ENCODE measurements at places on chromosomes 3 and 15.

- DNase-seq, result no peak
- no peak overlapping the region for H3K27ac ChIP-seq
- no peaks in the 10 kb centered on the region for H3K4me1 ChIP-seq
- H3K27me3 ChIP-seq, result peaks cover 33% of the 10 kb centered on the region
- no peaks in the 10 kb centered on the region for H3K36me3 ChIP-seq
Measured at GRCh38 chr3:66655671-66656070, 154.8 kb upstream of the LRIG1 start.

DNA sequence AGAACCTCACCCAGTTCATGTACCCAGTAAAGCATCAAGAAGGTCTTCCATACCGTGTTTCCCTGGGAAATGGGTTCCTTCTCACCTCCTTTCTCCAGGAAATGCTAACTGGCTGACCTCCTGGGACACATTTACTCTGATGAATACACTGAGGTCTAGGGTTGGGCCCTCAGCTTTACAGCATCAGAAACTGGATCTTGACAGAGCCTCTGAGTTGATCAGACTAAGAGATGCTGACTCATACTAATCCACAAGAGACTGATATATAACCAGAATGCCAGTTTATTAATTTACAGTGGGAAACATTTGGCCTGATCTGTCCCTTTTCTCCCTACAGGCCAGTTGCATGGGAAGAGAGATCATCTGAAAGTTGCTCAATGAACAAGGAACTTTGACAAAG is 55.8 kb downstream of the GTF2E1 start:
- H3K36me3 ChIP-seq, result peaks cover 5% of the 10 kb centered on the region
- no peak for DNase-seq
- H3K27me3 ChIP-seq, result peaks cover 8% of the 10 kb centered on the region
- H3K4me3 ChIP-seq, result no peak overlapping the region

GRCh38 chr15:48550822-48551525 is 94.5 kb downstream of the FBN1 start:
- H3K4me3 ChIP-seq, result no peak overlapping the region
- H3K4me1 ChIP-seq, result no peaks in the 10 kb centered on the region
- no peak overlapping the region for H3K27ac ChIP-seq
- peaks cover 34% of the 10 kb centered on the region for H3K27me3 ChIP-seq
- H3K36me3 ChIP-seq, result no peaks in the 10 kb centered on the region

- peaks cover 38% of the 10 kb centered on the region for H3K27me3 ChIP-seq
- DNase-seq, result no peak
- H3K4me1 ChIP-seq, result no peaks in the 10 kb centered on the region
- H3K27ac ChIP-seq, result no peak overlapping the region
- H3K36me3 ChIP-seq, result no peaks in the 10 kb centered on the region
Measured at GRCh38 chr3:179299999-179300613, 22.7 kb upstream of the ZNF639 start.

- DNase-seq, result no peak
- H3K4me1 ChIP-seq, result peaks cover 17% of the 10 kb centered on the region
- H3K36me3 ChIP-seq, result peaks cover 50% of the 10 kb centered on the region
- H3K27me3 ChIP-seq, result no peaks in the 10 kb centered on the region
- H3K4me3 ChIP-seq, result no peak overlapping the region
- H3K27ac ChIP-seq, result peak overlapping the region; percentile 72
Measured at GRCh38 chr15:90086868-90087268, 15.4 kb downstream of the IDH2 start.

- no peaks in the 10 kb centered on the region for H3K36me3 ChIP-seq
- H3K4me3 ChIP-seq, result no peak overlapping the region
- H3K4me1 ChIP-seq, result no peaks in the 10 kb centered on the region
- DNase-seq, result no peak
Measured at GRCh38 chr3:134087060-134087974, 57.6 kb upstream of the SLCO2A1 start.

DNA sequence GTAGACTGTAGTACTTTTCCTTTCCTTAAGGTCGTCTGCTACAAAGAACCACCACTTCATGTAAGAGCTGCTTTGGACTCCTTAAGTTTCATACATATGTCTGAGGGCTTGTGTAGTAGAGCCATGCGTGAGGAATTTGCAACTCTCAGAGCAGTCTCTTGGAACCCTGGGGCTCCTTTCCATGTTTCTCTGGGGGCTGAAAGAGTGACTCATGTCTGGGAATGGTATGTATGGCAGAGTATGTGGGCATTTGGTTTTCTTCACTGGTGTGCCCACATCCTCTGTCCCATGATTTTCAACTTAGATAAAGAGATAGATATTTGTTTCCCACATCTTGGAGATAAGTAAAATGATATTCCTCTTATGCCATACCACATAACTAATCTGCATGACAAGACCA is 20.6 kb upstream of the RBM5 start:
- no peak for DNase-seq
- no peaks in the 10 kb centered on the region for H3K4me1 ChIP-seq
- H3K27ac ChIP-seq, result no peak overlapping the region
- no peak overlapping the region for H3K4me3 ChIP-seq
- peaks cover 72% of the 10 kb centered on the region for H3K36me3 ChIP-seq

DNA sequence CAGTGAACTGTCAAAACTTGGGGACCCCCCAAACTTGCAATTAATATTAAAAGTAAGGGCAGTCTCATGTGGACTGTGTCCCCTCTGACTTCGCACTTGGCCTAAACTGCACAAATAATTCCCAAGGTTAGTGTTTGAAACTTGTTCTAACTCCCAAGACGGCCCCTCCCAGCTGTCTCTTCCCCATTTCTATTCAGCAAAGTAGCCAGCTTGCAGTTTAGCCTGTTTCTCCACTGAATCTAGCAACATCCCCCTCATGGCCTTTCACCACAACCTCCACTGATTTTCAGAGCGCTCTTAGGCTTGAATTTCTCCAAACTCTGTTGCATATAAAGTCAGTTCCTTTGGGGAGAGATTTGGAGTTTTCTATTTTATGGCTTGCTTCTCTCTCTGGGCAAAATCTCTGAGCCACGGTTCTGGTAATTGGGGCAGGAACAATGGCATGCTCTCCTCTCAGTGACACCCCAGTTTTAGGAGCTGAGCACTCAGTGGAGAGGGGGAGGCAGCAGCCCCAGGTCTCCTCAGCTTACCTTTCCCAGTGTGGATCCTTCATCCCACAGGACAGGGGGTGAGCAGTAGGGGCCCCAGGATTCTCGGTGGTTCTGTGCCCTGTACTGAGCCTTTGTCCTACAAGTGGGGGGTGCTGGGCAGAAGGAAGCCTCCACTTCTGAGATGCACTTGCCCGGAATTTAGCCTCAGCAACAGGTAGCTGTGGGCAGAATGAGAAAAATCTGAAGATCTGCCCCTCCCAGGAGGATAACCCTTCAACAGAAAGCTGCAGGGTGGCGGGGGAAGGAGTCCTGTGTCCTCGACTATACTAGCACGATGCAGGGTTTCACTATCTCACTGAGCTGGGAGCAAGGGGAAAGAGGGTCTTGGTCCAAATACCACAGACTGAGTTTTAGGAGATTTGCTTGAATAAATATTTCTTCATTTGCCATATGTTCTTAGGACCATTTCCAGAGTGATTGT is 39.3 kb upstream of the GATA2 start:
- H3K27me3 ChIP-seq, result peaks cover 68% of the 10 kb centered on the region
- H3K4me1 ChIP-seq, result no peaks in the 10 kb centered on the region
- DNase-seq, result no peak

GRCh38 chr15:27235681-27236080 is 264.7 kb downstream of the GABRG3 start:
- no peaks in the 10 kb centered on the region for H3K27me3 ChIP-seq
- no peaks in the 10 kb centered on the region for H3K4me1 ChIP-seq
- no peak overlapping the region for H3K4me3 ChIP-seq

GRCh38 chr3:190514413-190515153 is 698 bp downstream of the IL1RAP start:
- peak overlapping the region; percentile 75 for H3K27ac ChIP-seq
- H3K27me3 ChIP-seq, result no peaks in the 10 kb centered on the region
- H3K4me1 ChIP-seq, result peaks cover 26% of the 10 kb centered on the region
- H3K4me3 ChIP-seq, result peak overlapping the region; percentile 82
- peaks cover 10% of the 10 kb centered on the region for H3K36me3 ChIP-seq

DNA sequence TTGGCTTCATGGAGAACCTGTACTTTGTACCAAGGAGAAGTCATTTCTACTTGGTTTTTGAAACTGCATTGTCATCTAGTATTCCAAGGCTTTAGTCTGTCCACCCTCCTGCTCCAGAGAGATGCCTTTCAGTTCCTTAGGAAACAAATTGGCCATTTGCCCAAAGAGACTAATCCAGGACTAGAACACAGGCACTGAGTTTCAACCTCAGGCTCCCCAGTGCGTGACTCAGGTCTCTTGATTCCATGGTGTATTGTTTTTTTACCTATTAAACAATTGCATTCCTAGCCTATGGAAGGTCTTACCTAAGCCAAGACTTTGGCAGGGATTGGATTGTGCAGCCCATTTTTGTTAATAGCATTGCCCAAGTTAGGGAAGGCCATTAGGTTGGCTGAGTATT is 214.8 kb upstream of the CTDSPL start:
- no peak overlapping the region for H3K27ac ChIP-seq
- H3K27me3 ChIP-seq, result peaks cover 17% of the 10 kb centered on the region
- no peak for DNase-seq
- H3K4me1 ChIP-seq, result no peaks in the 10 kb centered on the region
- H3K36me3 ChIP-seq, result no peaks in the 10 kb centered on the region

DNA sequence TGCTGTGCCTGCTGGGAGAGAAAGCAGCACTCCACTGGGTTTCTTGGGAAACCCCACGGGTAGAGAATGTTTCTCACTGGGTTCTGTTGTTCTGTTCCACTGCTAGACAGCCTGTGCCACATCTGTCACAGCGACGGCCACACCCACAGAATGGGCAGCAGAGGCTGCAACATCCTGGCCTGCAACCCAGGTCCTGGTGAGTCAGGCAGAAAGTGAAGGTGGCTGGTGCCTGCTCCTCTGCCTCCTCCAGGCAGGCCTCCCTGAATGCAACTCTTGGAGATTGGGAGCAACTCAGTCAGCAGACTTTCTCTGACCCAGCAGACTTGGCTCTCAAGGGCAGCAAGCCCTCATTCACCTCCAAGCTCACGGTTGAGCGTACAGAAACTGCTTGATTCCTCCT is 13.0 kb downstream of the C3orf18 start:
- H3K27me3 ChIP-seq, result no peaks in the 10 kb centered on the region
- peaks cover 3% of the 10 kb centered on the region for H3K36me3 ChIP-seq
- no peak overlapping the region for H3K27ac ChIP-seq
- DNase-seq, result no peak

DNA sequence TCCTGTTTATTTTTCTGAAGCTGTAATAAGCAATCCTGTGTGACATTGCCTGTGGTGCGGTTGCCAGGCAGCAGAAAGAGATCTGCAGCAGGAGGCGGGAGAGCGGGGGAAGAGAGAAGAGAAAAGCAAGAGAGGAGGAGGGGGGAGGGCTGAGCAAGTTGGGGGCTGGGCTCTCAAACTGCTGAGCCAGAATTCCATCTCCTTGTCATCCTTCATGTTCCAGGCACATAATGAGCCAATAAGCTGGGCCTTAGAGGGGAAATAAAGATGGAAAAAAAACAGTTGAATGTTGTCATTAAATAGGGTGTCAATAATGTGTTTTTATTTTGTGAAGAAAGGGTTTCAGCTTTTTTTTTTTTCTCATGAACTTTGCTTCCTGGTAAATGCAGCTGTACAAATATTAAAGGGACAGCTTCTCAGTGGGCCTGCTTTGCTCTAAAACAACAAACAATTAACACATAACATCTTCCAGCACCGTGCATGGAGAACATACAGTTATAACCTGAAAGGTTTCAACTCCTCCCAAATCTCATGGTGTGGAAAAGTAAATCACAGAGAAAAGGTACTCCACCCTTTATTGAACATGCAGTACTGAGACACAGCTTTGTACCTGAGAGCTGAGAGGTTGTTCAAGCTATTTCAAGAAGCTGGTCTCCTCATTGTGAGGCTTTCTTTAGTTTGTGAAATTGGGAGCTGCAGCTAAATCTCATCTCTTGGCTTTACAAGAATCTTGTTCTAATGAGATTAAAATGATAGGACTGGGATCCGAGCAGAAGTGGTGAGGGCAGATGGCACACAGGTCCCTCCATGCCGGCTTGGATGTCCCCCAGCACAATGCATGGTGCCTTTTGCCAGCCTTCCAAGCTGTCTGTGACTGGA is 451.1 kb upstream of the KCNMB2 start:
- no peaks in the 10 kb centered on the region for H3K36me3 ChIP-seq
- no peak overlapping the region for H3K4me3 ChIP-seq
- H3K27me3 ChIP-seq, result peaks cover 22% of the 10 kb centered on the region
- no peak for DNase-seq

- DNase-seq, result no peak
- no peak overlapping the region for H3K4me3 ChIP-seq
- no peaks in the 10 kb centered on the region for H3K27me3 ChIP-seq
- H3K36me3 ChIP-seq, result no peaks in the 10 kb centered on the region
- no peaks in the 10 kb centered on the region for H3K4me1 ChIP-seq
Measured at GRCh38 chr3:59563966-59564365, 514.1 kb upstream of the CFAP20DC start.

- no peak overlapping the region for H3K4me3 ChIP-seq
- H3K27me3 ChIP-seq, result peaks cover 47% of the 10 kb centered on the region
- H3K4me1 ChIP-seq, result no peaks in the 10 kb centered on the region
- DNase-seq, result no peak
Measured at GRCh38 chr3:17910922-17911321, 168.5 kb upstream of the TBC1D5 start.

DNA sequence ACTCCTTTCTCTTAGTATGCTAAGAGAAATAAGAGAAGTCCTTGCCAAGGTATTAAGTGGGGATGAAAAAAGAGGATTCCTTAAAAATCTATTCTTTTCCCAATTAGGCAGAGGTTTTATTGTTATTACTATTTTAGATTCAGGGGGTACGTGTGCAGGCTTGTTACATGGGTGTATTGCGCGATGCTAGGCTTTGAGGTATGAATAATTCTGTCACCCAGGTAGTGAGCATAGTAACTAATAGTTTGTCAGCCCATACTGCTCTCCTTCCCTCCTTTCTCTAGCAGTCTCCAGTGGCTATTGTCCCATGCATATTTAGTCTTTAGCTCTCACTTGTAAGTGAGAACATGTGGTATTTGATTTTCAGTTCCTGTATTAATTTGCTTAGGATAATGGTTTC is 83.9 kb downstream of the LEKR1 start:
- no peak overlapping the region for H3K27ac ChIP-seq
- no peaks in the 10 kb centered on the region for H3K4me1 ChIP-seq
- no peak for DNase-seq
- peaks cover 10% of the 10 kb centered on the region for H3K27me3 ChIP-seq

DNA sequence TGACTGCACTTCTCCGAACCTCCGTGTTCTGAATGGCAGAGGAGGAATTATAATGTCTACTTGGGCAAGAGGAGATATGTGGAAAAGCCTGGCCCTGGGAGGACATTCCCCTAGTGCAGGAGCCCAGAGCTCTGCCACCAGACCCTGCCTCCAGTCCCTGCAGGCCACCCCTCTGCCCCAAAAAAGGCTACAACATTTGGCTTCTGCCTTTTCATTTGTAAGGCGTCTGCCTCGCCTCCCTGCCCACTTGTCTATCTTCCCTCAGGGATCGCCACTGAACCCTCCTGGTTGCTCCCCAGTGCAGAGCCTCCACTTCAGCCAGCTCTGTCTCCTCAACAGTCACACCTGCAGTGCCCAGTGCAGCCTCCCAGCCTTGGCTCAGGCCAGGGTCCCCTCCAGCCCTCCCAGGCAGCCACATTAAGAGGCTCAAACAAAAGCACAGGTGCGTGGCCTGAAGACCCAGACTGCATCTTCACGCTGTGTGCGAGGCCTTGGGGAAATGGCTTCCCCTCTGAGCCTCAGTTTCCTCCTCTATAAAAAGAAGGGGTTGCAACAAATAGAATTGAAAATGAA is 125.9 kb upstream of the SMAD3 start:
- peaks cover 19% of the 10 kb centered on the region for H3K27me3 ChIP-seq
- H3K4me1 ChIP-seq, result no peaks in the 10 kb centered on the region
- H3K36me3 ChIP-seq, result no peaks in the 10 kb centered on the region
- H3K4me3 ChIP-seq, result no peak overlapping the region
